Breast epithelium (tissue), 4 donors: ENCODE measurements at places on chromosomes 2 and 18. TPM values are rescaled to one million over a fixed set of nuclear protein-coding genes. Genes with fewer than 3 reads are reported as not detected.

GRCh38 chr2:161814008-161814660 lies 189.9 kb downstream of the SLC4A10 start:
- no peak overlapping the region for H3K27ac ChIP-seq
- H3K36me3 ChIP-seq = no peaks in the 10 kb centered on the region
- DNase-seq = no peak
- H3K27me3 ChIP-seq = no peaks in the 10 kb centered on the region
- H3K4me1 ChIP-seq = no peaks in the 10 kb centered on the region

- DNase-seq = no peak
- no peak overlapping the region for H3K27ac ChIP-seq
- no peaks in the 10 kb centered on the region for H3K36me3 ChIP-seq
- H3K4me3 ChIP-seq = no peak overlapping the region
These were observed 191.7 kb upstream of the ALKAL2 start for GRCh38 chr2:479490-480176.

- no peaks in the 10 kb centered on the region for H3K27me3 ChIP-seq
- no peaks in the 10 kb centered on the region for H3K4me1 ChIP-seq
- H3K4me3 ChIP-seq = no peak overlapping the region
- no peak overlapping the region for H3K27ac ChIP-seq
- no peaks in the 10 kb centered on the region for H3K36me3 ChIP-seq
These were observed 6.0 kb downstream of the GALM start for GRCh38 chr2:38671946-38672345.

GRCh38 chr2:176585791-176586190 lies 316.5 kb downstream of the MTX2 start:
- no peaks in the 10 kb centered on the region for H3K36me3 ChIP-seq
- no peak for DNase-seq
- no peak overlapping the region for H3K27ac ChIP-seq
- no peak overlapping the region for H3K4me3 ChIP-seq
- H3K4me1 ChIP-seq = no peaks in the 10 kb centered on the region
- H3K27me3 ChIP-seq = no peaks in the 10 kb centered on the region

HOXD1 gene
- total RNA-seq = 0.64 TPM

GAL3ST2 gene
- total RNA-seq = 2.6 TPM

KLHL41 gene
- 2.3 TPM for total RNA-seq

RNF152 gene
- 64.5 TPM for total RNA-seq

- DNase-seq = no peak
- no peaks in the 10 kb centered on the region for H3K27me3 ChIP-seq
- no peaks in the 10 kb centered on the region for H3K4me1 ChIP-seq
- peaks cover 18% of the 10 kb centered on the region for H3K36me3 ChIP-seq
- no peak overlapping the region for H3K4me3 ChIP-seq
These were observed 31.5 kb downstream of the STAT1 start for GRCh38 chr2:190982262-190983034.

DNA sequence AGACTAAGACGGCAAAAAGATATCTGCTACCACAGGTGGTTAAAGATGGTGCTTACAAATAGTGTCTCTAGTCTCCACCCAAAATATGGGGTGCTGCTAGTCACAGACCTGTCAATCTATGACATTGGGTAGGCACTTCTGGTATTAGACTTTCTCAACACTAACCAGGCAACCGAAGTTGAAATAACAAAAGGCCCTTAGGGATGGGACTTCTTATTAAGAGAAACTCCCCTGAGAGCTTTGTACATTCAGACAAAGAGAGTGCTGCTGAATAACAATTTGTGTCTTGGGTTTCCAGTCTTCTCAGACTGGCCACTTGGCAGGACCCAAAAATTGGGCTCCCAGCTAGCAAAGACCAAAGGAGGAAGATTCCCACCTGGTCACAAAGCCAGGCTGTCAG lies 310.0 kb downstream of the CNTNAP5 start:
- no peaks in the 10 kb centered on the region for H3K36me3 ChIP-seq
- H3K4me1 ChIP-seq = no peaks in the 10 kb centered on the region
- no peak overlapping the region for H3K4me3 ChIP-seq
- no peak overlapping the region for H3K27ac ChIP-seq

NEU4 gene
- 0.44 TPM for total RNA-seq

DNA sequence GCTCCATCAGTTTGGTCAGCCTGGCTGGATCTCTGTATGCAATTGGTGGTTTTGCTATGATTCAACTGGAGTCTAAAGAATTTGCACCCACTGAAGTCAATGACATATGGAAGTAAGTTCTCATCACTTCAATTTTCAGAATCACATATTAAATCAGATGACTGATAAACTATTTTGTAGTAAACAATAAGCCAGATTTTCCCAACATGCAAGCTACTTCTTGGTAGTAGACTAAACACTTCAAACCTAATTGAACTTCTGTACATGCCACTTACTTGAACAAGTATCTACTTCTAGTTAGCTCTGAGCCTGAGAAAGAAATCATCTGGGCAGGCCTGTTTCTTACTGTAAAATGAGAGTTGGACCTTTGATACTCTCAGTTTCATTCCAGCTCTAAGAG lies 11.4 kb downstream of the KLHL41 start:
- H3K27ac ChIP-seq = no peak overlapping the region
- H3K27me3 ChIP-seq = no peaks in the 10 kb centered on the region
- no peak for DNase-seq

DNA sequence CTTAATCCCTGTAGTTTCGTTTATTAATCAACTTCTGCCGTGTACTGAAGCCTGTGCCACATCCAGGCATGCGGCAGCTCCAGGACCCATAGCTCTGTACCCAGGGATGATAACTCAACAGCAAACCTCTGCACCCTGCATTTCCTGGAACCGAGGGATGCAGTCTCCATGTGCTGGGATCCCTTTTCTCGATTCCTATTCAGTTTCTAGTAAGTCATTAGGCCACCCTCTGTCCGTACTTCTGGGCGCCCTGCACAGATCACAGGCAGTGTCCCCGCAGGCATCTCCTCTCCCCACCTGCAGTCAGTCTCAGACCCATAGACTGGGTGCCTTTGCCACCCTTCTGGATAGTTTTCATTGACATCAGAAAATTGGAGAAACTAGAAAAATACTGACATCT lies 18.8 kb downstream of the TMEM18 start:
- peaks cover 20% of the 10 kb centered on the region for H3K27me3 ChIP-seq
- no peak for DNase-seq
- H3K36me3 ChIP-seq = no peaks in the 10 kb centered on the region
- no peak overlapping the region for H3K4me3 ChIP-seq

- peaks cover 6% of the 10 kb centered on the region for H3K36me3 ChIP-seq
- H3K4me1 ChIP-seq = no peaks in the 10 kb centered on the region
- H3K4me3 ChIP-seq = no peak overlapping the region
- no peaks in the 10 kb centered on the region for H3K27me3 ChIP-seq
- no peak for DNase-seq
These were observed 18.9 kb downstream of the ATG16L1 start for GRCh38 chr2:233270366-233270765.

TUBA4B gene
- not detected for total RNA-seq

DNA sequence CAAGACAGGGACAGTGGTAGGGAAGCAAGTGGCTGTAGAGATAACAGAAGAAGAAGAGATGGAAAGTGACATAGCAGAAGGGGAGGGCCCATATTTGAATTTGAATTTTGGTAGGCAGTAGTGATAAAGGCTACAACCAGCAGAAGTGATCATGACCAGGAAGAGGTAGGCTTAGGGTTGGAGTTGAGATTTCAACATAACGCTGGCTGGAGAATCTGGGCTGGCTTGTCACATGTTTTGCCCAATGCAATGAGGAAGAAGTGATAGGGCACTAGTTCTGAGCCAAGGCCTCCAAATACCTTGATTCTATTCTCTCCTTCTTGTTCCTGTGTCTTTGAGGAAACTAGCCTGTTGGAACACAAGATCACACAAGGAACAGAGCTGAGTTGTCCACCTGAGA lies 69.4 kb downstream of the SCG2 start:
- no peaks in the 10 kb centered on the region for H3K4me1 ChIP-seq
- no peak overlapping the region for H3K27ac ChIP-seq
- H3K36me3 ChIP-seq = no peaks in the 10 kb centered on the region
- DNase-seq = no peak

DNA sequence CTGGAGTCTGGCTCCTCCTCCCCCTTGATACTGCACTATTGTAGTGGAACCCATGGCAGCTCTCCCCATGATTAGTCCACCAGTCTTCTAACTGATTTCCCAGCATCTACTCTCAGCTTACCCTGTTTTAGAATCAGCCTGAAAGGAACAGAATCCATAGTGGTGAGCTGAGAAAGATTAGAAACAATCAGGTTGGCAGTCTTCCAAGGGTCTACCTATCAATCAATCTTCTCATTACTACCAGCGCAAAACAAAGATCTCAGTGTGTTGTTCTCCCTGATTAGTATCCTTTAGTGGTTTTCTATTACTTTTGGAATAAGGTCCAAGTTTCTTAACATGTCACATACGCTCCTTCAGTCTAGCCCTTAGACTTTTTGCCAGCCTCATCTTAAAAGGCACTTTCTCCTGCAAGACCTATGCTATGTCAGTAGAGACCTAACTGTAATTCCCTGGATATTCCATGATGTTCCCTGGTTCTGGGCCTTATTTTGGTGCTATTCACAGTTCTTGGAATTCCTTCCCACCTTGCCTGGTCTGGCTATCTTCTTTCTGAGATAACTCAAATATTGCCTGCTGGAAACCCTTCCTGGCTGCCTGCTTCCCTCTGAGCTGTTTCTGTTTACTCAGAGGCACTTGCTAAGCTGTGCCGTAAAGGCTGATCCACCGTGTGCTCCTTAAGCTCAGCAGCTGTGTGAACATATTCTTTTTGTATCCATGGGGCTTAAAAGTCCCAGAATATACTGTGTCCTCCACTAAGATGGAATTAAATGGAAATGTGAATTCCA lies 32.6 kb downstream of the LAMA3 start:
- no peaks in the 10 kb centered on the region for H3K27me3 ChIP-seq
- H3K4me1 ChIP-seq = no peaks in the 10 kb centered on the region
- peak overlapping the region; percentile 20 for H3K27ac ChIP-seq
